NB4 (cell line): ENCODE measurements at places on chromosomes 1 and 21.

- no peak for DNase-seq
These were observed 183.6 kb upstream of the RUNX1 start for GRCh38 chr21:35232545-35233176.

GRCh38 chr1:66954208-66954607, 29.4 kb downstream of the MIER1 start:
- DNase-seq, result no peak

GRCh38 chr1:107572674-107573211, 392.2 kb downstream of the VAV3 start:
- DNase-seq, result no peak

DNA sequence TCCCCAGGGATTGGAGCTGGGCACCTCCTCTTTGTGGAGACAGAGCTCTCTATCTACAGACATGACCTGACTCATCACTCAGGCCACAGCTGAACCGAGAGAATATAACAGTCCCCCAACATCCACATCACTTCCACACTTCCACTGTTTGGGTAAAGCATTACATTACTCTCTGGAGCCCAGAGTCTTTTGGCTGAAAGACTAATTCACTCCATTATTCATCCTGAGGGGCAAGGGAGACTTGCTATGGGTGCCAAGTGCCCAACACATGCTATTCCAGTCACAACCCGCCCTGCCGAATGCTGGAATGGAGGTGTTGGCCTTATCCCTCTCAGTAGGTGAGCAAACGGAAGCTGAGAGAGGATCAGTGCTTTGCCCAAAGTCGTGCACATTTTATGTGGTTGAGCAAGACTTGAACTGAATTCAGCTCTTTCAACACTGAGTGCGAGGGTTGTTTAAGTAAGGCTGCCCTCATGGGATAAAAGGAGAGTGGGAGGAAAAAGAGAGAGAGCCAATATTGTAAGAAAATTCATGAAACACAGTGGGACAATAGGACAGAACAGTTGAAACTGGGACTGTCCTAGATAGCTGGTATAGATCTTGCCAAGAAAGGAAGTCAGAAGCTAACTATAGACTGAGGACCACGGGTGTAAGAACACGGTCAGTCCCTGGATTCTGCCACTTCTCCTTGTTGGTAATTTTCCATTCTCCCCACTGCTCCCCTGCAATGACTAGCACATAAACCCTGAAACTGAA, 13.5 kb upstream of the CHI3L1 start:
- DNase-seq, result peak; percentile 93

- no peak for DNase-seq
These were observed 150.8 kb downstream of the NR5A2 start for GRCh38 chr1:200178340-200178739.

GRCh38 chr1:61138921-61139774, 56.8 kb downstream of the NFIA start:
- peak; percentile 85 for DNase-seq

- peak; percentile 87 for DNase-seq
These were observed 4.4 kb downstream of the AK2 start for GRCh38 chr1:33032126-33032869.

DNA sequence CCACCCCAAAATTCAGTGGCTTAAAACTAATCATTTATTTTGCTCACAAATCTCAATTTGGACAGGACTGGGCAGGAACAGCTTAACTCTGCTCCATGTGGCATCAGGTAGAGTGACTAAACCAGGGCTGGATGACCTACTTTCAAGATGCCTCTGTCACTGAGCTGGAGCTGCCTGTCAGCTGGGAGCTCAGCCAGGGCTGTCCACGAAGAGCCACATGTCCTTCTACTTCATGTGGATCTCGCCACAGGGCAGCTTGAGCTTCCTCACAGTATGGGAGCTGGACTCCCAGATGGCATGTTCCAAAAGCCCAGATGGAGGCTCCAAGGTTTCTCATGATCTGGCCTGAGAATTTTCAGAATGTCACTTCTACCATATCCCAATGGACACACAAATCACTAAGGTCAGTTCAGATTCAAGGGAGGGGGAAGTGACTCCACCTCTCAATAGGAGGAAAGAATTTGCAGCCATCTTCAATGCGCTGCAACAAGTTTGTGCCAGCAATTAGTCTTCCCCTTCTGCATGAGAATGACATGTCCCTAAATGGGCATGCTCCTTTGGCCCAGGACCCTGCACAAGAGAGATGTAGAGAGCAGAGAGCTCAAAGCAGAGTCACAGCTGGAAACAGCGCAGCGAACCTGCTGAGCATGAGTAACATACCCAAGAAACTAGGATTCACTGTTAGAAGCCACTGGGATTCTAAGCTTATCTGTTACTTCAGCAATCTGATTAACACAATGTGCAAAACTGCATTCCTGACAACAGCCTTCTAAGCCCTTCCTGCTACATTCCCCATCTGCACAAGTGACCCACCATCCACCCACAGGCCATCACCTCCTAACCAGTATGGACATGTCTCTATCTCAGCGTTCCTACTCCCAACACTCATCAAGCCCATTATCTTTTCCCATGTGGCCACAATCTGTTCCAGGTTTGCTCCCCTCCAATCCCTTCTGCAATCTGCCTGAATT, 17.0 kb downstream of the HLCS start:
- DNase-seq, result no peak

- no peak for DNase-seq
These were observed 87.8 kb downstream of the NAV1 start for GRCh38 chr1:201626629-201627275.

- DNase-seq, result no peak
These were observed 30.9 kb downstream of the SELL start for GRCh38 chr1:169680377-169681019.

DNA sequence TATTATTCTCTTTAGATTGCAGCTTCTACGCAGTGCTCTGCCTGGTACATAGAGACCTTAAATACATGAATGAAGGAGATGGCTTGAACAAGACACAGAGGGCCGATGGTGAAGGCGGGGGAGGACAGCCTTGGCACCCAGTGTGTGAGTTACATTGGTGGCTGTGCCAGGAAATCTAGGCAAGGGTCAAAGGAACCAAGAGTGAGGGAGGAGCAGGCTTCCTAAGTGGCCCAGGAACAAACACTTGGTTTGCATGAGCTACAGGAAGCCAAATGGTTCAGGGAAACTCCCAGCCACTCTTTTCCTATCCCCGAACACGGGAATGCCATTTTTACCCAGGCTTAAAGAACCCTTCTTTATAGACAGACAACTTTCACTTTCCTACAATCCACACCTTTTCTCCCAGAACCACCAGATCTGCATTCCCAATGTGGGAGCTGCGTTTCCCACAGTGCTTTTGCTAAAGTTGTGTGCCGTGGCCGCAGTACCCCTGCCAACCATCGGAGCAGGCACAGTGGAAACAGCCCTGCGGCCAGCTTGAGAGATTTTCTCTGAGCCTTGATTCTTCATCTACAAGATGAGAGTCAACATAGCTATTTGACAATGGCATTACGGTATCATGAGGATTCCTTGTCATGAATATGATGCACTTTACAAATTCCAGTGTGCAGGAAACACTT, 3.5 kb upstream of the CLEC20A start:
- no peak for DNase-seq

DNA sequence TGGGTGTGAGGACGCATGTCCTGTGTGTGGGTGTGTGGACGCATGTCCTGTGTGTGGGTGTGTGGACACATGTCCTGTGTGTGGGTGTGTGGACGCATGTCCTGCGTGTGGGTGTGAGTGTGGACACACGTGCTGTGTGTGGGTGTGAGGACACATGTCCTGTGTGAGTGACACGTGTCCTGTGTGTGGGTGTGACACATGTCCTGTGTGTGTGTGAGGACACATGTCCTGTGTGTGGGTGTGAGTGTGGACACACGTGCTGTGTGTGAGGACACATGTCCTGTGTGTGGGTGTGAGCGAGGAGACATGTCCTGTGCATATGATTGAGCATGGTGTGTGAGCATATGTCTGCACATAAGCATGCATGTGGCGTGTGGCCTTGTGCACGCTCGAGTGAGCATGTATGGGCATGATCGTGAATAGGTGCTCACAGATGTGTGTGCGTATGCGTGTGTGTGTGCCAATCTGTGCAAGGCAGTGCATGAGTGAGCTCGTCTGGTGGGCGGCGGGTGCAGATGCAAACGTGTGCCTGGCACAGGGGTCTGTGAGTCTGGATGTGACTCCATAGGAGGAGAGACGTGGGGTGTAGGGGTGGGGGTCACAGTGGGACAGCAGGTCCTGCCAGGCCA, 25.3 kb downstream of the MEGF6 start:
- DNase-seq, result no peak

DNA sequence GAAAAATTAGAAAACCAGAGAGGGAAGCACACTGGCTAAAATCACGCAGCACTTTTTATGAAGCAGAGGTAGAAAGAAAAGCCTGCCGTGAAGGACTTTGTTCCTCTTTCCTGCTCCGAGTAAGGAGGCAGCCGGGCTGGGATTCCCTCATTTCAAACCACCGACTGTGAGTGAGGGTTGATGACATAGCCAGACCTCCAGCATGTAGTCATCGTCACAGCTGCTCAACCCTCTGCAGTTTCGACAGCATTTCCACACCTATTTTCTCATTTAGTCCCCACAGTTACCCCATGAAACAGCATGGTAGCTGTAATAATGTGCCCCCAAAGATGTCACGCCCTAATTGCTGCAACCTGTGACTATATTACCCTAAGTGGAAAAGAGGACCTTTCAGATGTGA, 35.3 kb downstream of the FCRL5 start:
- peak; percentile 69 for DNase-seq

DNA sequence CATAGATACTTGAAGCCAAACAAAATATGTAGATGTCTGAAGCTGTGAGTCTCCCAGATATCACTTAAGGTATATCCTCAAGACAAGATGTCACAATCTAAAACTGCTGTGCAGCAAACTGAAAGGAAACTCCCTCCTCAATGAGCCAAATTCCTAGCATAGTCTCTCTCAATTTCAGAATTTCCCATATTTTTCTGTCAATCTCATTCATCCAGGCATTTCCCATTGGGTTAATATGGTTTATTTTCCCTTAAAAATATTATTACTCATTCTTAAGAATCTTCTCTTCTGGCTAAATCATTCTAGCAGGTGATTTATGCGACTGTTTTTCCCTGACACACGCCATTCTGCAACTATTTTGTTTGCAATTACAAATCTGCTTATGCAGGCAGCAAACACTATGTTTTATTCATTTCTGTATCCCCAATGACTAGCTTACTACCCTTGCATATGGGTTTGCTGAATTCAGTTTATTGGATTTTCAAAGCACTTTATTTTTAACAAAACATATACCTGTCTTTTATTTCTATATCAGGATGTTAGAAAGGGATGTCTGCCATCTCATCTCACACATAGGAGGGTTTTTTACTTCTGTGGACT, 69.9 kb downstream of the TNFSF4 start:
- no peak for DNase-seq

DNA sequence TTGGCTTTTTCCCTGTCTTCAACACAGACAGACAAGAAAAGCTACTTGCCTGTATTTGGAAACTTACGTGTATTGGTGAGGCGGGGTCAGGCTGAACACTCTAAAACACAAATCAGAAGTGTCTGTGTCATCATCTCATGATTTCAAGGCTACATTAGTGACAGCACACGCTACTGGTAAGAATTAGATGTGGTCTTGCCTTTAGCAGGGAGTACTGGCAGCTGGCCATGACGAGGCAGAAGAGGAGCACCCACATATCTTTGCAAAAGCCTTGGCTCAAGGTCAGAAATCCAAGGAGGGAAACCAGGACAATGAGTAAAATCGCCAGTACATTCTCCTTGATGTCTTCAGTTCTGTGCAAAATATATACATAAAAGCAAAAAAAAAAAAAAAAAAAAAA, 77.7 kb downstream of the PCNX2 start:
- no peak for DNase-seq

DNA sequence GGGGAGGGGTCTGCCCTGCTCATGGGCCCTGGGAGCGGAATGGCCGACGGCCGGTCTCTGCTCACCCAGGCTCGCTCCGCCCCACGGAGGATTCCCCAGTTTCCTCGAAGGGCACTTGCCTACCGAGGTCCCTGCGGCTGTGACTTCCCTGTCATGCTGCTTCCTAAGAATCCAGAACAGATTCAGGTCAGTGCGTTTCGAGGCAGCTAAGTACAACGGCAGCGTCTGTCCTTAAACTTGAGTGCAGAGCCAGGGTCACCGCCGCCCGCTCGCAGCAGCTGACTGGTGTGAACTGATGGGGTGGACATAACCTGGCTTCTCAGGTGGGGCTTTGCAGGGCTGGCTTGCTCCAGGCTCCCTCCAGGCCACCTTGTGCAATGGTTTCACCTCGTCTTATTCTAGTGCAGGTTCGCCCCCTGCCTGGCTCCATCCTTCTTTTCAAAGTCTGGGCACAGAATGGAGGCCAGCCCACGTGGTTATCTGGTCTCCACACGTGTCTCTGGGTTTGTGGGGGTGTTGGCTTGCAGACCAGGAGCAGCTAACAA, 7.6 kb upstream of the C1orf174 start:
- no peak for DNase-seq

DNA sequence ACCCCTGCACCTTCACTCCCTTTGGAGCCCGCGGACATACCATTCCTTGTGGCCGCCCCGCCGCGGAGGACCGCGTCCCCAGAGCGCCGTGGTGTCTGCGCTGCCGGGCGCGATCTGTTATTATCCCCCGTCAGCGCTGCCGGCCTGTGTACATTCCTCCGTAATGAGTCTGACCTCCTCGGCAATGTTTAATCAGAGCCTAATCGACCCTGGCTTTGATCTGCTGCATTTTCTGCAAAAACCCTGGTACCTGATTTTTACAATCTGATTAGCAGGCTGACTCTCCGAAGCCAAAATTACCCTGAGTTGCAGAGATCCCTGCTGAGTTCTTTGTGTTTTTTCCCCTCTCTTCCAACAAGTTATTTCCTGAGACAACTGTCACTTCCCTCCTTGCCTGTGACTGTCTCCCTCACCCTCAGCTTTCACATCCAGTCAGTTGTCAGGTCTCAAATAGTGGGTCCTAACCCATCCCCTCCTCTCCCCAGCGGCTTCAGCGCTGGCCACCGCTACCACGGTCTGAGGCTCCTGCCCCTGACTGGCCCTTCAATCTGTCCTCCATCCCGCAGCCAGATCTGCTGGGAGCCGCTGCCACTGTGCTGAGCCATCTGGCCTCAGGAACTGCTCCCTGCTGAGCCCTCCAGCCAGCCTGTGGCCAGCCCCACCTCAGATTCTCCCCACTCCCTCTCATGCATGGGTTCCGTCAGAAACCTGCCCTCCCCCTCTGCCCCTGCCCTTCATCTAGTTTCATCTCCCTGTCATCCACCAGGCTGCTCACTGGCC, 53.5 kb downstream of the GLIS1 start:
- no peak for DNase-seq
